DMS153 (cell line): ENCODE measurements at places on chromosomes 11 and 22.

GRCh38 chr11:14029440-14029839, 66.9 kb downstream of the SPON1 start:
- DNase-seq = peak; percentile 21

GRCh38 chr11:473962-474785, 24.1 kb downstream of the PTDSS2 start:
- DNase-seq = no peak

DNA sequence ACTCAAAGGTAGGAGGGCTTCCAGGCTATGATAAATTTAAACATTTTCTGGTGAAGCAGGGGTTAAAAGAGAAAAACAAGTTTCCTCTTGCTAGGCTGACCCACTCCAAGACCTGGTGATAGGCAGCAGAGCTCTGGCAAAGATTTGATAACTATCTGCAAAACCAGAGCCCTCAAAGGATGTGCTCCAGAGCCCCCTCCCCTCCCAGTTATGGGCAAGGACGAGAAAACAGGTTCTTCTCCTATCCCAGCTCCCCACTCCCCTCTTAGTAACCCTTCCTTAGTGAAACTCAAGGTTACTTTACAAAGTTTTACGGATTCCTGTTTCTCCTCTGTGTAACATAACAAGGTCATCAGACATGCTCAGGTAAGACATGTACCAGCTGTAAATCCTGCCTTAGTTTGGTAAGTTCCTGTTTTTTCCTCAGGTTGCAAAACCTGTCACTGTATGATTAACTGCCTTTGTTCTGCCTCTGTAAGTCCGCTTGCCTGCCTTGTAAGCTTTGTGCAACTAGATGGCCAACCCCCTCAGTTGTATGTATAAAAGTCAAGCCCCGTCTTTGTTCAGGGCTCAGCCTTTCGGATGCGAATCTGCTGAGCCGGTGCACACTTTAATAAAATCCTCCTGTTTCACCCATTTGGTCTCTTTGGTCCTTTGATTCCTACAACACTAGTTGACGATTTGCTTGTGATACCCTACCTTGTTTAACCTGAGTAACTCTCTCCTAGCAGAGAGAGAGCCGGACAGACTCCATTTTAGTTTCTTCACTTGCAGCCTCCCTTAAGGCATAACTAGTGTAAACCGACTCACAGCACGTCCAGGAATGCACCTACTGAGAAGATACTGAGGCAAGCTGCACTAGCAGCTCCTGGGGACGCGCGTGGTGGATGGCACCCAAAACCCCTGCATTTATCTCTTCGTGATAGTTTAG, 13.9 kb downstream of the APOBEC3H start:
- no peak for DNase-seq

GRCh38 chr11:587546-587945, 11.3 kb downstream of the PHRF1 start:
- DNase-seq = no peak

DNA sequence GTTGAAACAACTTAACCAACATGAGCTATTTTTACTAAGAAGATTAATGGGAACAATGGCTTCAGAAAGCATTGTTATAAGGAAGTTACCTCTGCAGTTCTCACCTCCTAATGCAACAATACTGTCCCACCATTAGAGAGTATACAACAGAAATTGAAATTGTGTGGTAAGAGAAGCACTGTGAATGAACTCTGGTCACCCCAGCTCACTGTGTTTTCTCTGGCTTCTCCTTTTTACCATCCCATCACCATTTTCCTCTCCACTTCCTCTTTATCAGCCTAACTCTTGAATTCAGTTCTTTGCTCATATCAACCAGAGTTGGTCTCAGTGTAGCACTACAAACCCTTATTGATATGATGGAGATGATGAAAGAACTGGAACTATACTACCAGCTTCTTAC, 138.0 kb upstream of the POU2AF2 start:
- no peak for DNase-seq

GRCh38 chr22:26385164-26385563, 43.9 kb upstream of the ASPHD2 start:
- DNase-seq = no peak
